ENCODE measurements at places on chromosomes 16 and 17.

DNA sequence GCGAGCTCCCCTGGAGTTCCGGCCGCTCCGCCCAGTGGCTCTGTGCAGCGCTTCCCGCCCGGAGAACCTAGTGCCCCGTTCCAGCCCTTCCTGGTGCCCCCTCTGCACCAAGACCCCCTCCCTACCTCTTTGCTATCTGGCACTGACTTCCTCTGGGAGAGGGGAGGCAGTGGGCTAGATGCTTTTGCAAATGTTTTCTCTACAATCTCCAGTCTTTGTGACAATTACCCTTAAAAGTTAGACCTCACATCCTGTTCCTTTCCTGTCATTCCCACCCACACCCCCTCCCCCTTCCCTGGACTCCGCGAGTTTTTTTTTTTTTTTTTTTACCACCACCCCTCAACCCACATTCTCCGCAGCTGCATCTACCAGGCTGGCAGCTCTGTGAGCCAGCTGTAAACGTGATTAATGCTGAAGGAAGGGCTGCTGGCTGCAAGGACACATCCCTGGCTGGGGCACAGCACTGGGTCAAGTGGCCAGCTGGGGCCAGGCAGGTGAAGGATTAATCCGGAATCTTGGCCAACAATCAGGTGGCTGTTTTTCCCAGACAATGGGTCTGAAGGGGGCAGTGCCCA, 101.5 kb downstream of the MGAT5B start:
- DNase-seq, result no peak

DNA sequence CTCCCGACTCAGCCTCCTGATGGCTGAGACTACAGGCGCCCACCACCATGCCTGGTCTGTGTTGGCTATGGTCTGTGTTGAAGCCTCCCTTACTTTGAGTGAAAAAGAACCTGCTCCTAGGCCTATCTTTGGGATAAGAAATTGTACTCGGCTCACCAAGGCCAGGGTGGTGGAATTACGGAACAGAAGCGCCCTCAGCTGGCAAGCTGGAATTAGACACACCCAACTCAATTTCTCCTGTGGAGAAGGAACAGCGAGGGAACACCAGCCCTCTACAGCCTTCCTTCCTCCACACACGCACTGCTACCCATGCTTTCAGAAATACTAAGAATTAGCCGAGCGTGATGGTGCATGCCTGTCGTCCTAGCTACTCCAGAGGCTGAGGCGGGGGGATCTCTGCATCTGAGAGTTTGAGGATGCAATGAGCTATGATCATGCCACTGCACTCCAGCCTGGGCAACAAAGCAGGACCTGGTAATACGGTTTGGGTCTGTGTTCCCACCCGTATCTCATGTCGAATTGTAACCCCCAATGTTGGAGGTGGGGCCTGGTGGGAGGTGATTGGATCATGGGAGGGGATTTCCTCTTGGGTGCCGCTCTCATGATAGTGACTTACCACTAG, 40.1 kb upstream of the RBBP6 start:
- no peak for DNase-seq

DNA sequence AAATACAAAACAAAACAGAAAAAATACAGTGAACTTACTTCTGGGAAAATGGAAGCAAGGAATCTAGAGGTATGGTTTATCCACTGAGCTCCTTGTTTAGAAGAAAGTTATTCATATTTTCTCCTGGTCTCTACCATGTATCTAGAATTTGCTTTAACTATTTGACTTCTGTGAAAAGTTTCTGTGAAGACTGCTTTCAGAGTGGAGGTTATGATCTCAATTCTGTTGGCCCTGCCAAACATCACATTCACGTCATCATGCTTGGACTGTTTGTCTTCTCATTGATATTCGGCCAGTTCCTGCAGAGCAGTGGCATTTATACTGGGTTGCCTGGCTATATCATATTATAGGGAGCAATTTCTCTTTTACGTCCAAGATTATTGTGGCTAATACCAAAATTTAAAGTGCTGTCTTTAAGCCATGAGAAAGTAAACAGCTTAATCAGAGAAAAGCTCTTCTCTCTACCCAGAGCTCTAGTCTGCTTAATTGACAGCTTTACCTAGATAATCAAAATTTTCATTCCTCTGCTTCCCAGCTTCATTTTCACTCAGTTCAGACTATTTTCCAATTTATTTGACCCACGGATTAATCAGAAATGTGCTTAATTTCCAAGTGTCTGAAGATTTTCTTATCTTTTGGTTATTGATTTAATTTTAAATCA, at the start of gene ABCA8:
TSS of gene ABCA8 (minus strand) at position 212 of the 661 bp plus-strand sequence. CDS start 13,358 bp downstream, outside the sequence.
- peak; percentile 57 for DNase-seq

GRCh38 chr16:1444730-1445517, 568 bp upstream of the CCDC154 start:
- no peak for DNase-seq

DNA sequence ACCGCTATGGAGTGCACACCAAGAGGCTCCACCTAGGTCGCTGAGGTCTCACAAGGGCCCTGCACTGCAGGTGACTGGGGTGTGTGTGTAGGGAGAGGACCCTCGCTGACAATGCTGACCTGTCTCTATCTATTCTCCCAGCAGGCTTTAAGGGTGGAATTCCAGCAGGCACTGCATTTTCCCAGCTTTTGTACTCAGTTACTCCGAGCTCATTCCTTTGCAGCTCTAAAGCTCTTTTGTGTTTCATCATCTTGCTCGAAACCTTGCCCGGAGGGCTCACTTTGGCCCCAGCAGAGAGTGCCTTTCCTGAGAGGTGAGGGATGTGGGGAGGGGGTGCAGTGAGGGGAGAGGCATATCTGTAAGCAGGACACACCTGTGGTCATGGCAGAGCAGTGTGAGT, 39.3 kb downstream of the SMPD3 start:
- DNase-seq, result no peak

- no peak for DNase-seq
These were observed 17.0 kb upstream of the SP6 start for GRCh38 chr17:47867813-47868533.

- DNase-seq, result peak; percentile 30
These were observed 6.3 kb downstream of the VWA3A start for GRCh38 chr16:22098405-22099255.

DNA sequence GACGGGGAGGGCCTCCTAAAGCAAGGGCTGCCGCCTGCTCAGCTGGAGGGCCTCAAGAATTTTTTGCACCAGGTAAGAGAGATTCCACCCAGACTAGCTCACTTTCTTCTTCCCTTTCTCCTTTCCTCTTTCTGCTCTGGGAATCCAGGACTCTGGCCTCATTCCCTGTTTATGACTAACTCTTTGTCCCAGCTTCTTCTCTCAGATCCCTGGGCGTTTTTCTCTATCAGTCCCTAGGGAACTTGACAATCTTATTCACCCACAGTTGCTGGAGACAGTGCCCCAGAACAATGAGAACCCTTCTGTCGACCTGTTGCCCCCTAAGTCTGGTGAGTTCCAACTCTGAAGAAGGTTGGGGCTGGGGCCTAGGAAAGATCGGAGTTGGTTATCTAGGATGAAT, 15.6 kb downstream of the CNTROB start:
- DNase-seq, result no peak

DNA sequence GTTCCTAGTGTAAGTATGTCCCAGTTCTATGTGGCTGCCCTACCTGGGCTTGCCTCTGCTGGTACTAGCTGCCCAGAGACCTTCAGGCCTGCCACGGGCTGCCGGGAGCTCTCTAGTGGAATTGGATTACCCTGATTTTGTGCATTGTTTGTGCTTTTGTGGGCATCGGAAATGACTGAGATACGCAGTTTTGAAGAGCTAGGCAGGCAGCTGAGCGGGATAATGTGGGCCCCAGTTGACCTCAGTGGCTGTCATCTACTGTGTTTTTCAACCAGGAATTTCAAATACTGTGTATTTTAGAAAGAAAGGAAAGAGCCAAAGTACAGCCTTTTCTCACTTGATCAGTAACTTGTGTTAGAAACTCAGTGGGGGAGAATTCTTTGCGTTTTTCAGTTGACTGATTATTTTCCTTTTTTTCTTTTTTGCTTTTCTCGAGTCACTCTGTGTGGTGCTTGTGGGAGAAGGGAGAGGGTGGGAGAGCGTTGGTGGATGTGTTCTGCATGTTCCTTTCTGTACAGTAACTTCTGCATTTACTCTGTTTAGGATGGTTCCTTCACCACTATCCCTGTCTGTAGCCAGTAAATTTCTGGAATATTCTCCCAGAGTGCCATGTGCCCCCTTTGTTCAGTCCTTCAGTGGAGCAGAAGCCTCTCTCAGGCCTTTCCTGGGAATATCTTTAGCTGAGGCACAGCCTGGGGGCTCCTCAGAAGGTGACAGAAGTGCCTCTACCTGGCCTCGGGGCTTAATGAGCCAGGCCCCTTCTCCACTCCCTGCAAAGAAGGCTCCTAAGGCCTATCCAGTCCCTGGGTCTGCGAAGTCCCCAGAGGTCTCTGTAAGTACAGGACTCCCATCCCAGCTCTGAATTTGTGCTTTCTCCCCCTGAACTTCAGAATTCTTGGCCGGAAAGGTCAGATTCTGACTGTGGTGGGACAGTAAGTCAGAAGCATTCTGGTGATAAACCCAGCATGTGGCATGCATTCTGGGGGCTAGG, 15.0 kb upstream of the SLC12A3 start:
- DNase-seq, result no peak

GRCh38 chr17:31843070-31843745, 15.8 kb downstream of the COPRS start:
- DNase-seq, result peak; percentile 77

DNA sequence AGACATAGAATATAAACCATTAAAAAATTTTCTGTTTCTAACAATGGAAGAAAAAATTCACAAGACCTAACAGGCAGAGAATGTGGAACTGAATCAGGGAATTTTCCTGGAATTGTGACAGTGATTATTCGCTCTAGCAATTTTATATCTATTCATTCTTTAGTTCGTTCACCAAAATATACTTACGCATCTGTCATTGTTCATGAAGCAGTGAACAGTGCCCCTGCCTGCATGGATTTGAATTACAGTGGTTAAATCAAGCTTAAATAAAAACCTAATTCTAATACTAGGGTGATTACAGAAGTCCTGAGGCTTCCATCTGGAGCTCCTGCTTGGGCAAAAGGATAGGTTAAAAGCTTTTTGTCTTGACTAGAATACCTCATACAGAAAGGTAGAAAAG, 48.6 kb downstream of the ABCA8 start:
- DNase-seq, result peak; percentile 2

- peak; percentile 87 for DNase-seq
These were observed 8.1 kb upstream of the EFCAB13 start for GRCh38 chr17:47315451-47316266.

GRCh38 chr16:23420011-23420410, 33.0 kb downstream of the COG7 start:
- peak; percentile 24 for DNase-seq

GRCh38 chr17:66627985-66628384, 206.9 kb upstream of the CACNG5 start:
- DNase-seq, result peak; percentile 28

DNA sequence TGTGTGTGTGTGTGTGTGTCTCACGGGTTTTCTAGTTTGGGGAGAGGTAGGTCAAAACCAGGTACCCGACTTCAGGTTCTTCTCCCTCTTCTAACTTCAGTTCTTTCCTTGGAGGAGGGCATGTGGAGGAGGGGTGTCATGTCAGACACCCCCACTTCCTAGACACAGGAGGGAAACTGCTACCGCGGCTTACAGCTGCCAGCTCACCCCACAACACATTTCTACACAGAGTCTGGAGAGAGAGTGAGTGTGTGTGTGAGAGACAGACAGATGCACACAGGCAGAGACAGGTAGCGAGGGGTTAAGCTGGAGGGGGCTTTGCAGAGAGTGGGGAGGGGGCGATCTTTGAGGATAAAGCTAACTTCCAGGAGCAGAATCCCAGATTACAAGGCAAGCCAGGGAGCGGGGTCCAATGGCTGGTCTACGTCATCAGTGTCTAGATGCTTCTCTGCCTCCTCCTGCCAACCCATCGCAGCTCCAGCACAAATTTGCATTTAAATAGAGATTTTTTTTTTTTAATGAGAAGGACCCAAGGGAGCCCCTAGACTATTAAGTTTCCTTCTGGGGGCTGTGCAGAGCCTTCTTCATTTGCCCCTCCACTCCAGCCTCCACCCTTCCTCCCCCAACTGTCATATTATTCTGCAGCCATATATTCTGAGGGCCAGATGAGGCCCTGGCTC, 48.9 kb downstream of the MRM1 start:
- DNase-seq, result no peak

- no peak for DNase-seq
These were observed 25.9 kb upstream of the RPRML start for GRCh38 chr17:47004906-47005305.
